ENCODE measurements at places on chromosomes 2 and 18.

DNA sequence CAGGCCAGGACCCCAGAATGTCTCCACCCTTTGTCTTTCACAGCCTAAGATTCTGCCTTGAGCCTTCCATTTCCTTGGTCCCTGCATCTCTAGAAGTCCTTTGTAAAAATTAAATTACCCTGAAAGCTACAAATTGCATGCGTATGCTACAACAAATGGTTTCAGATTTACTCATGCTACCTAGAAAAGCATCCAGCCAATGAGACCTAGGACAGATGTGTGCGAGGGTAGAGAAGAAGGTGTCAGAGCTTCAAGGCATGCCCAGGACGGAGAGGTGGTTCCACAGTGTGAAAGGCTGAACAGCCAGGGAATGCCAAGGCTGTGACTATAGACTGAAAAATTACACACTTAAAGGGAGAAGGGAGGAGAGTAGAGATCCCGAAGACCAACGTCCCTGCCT is 40.2 kb downstream of the CCBE1 start:
- no peak for DNase-seq

DNA sequence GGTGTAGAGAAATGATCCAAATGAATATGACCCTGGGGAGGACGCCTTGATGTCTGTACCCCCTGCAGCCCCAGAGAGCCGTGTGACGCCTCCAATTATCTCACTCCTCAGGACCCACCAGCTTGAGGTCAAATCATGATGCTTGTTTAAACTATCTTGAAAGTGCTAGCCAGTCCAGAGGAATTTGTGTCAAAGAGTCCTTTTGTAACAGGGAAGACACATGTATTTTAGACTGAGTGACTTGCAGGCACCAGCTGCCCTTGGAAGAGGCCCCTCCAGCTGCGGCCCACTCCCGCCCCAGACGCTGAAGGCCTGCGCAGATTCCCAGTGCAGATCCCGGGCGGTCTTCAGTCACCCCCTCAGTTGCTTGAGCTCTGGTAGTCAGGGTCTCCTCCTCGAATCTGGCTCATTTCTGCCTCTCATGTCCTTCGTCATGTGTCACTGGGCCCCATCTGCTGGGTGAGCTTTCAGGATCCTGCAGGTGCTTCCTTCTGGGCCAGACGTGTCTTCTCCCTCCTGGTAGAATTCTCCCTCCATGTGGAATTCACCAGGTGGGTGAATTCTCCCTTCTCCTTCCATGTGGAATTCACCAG is 77.4 kb downstream of the RNF144A start:
- no peak for DNase-seq

DNA sequence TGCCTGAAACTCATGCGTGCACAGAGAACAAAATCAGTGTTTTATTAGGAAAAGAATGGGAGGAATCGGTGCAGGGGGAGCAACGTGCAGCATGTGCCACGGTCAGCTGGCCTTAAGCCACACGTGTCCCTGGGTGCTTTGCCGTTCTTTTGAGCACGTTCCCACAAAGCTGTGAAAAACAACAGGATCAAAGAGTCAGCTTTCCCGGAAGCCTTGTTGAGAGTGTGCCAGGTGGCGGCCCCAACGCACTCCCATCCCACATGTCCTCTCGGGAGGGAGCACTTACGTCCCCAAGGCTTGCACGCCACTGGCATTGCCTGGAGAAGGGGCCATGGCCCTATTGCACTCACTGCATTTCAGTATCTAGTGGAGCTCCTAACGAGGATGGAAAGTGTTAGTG is 511.2 kb downstream of the EIPR1 start:
- DNase-seq = no peak

GRCh38 chr2:130370490-130370889 is 14.6 kb downstream of the PTPN18 start:
- no peak for DNase-seq

- peak; percentile 87 for DNase-seq
These were observed 24.3 kb downstream of the DIS3L2 start for GRCh38 chr2:231985823-231986261.

- no peak for DNase-seq
These were observed 27.1 kb downstream of the COL5A2 start for GRCh38 chr2:189152483-189152882.

GRCh38 chr2:193869564-193869963 is 1674.8 kb upstream of the TMEFF2 start:
- DNase-seq = no peak

DNA sequence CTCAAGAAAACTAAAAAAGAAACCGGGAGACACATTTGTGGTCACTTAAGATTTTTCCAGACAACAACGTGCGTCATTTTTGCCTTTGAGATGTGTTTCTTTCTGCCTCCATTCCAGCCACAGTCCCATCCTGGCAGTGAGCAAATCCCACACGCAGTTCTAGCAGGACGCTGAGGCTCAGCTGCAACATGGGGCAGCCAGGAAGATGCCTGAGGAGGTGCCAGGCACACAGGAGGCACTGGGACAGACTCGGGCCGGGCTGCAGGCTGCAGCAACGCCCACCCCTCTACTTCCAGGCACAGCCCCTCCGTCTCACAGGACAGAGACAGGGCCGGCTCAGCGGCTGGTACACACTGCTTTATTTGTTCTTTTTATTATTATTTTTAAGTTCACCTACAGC is 13.1 kb downstream of the KLF11 start:
- no peak for DNase-seq

- no peak for DNase-seq
These were observed 42.7 kb downstream of the ODC1 start for GRCh38 chr2:10405448-10405847.

- peak; percentile 52 for DNase-seq
These were observed 1.6 kb upstream of the ALKAL2 start for GRCh38 chr2:289362-290089.

DNA sequence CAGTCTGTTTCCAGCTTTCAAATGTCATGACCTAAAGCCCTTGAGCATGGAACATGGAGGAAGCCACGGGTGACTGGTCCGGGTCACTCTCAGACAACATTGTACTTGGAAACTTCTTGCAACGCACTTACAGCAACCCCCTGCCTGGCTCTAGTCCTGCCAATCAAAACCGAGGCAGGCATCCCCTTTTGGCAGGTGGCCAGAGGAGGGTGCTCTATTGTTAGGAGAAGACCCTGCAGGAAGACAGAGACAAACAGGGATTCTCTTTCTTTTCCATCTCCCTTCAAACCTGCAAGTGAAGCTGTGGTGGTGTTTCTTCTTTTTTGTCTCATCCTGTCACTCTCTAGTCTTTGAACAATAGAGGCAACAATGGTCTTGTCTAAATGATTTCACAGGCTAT is 667.2 kb downstream of the ZEB2 start:
- peak; percentile 70 for DNase-seq

GRCh38 chr2:16506366-16506765 is 159.3 kb downstream of the CYRIA start:
- DNase-seq = no peak

All from islet precursor cell (in vitro differentiated cells).